ENCODE measurements at places on chromosomes 16 and 17.
A peak's percentile ranks its signal among the peaks of the same experiment; 100 is the strongest.

GRCh38 chr17:44219616-44220212 lies at the start of gene UBTF:
Gene UBTF, minus strand, starts transcription at chr17:44219675. Its CDS starts 1,446 bp downstream, at chr17:44218229.
- ATAC-seq = peak; percentile 13

- ATAC-seq = no peak
These were observed 90.7 kb downstream of the TIMM22 start for GRCh38 chr17:1087381-1088241.

DNA sequence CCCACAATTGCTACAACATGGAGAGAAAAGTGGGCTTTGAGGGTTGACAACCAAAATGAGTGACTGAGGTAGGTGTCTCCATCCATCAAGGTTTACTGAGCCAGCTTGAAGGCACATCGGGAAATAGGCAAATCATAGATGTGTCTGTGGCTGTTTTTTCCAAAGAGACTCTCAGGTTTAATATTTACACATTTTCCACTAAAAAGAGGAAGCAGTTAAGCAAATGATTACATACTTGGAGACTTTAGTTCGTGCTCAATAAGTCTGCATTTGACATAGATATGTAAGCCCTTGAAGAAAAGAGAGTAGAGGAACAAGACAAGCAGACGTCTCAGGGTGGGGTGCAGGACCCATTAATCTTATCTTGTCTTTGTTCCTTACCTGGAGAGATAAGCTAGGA lies 148.9 kb upstream of the COX10 start:
- no peak for ATAC-seq

DNA sequence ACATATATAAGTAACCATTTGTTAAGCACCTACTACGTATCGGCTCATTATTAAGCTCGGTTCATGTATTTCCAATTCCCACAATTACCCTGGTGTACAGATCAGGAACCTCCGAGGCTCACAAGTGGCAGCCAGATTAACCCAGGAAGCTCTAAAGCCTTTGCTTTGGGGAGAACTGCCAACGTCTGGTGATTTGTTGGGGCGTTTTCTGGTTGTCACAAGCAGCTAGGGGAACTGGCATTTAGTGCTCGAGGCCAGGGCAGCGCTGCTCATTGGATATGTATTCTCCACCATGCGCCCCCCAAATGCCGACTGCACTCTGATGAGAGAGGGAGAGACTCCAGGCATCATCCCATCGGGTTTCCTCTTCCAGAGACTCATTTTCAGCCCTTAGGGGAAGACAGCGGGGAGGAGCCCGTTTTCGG lies 541 bp downstream of the ZNF18 start:
- peak; percentile 8 for ATAC-seq

- ATAC-seq = no peak
These were observed 7.0 kb downstream of the CASKIN1 start for GRCh38 chr16:2189252-2189893.

- ATAC-seq = no peak
These were observed 25.6 kb downstream of the SGSM2 start for GRCh38 chr17:2362881-2363280.

GRCh38 chr16:30458561-30459394 lies 13.1 kb upstream of the SEPHS2 start:
- ATAC-seq = peak; percentile 98

DNA sequence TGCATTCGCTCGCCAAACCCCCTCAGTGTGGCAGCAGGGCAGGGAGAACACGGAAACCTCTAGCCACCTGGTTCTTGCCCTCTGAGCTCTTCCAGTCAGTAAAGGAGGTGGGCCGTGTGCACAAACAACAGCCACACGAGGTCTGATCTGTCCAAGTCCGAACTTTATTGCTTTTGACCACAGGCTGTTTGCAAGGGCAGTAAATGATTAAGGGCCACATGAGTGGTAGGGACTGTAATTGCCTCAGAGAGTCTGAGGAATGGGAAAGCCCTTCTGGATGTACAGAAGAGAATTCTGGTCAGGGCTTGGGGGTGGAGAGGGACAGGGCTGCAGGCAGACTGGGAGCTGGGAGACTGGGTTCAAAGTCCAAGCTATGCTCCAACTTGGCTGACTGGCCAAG lies 75.7 kb upstream of the LHX1 start:
- ATAC-seq = no peak

DNA sequence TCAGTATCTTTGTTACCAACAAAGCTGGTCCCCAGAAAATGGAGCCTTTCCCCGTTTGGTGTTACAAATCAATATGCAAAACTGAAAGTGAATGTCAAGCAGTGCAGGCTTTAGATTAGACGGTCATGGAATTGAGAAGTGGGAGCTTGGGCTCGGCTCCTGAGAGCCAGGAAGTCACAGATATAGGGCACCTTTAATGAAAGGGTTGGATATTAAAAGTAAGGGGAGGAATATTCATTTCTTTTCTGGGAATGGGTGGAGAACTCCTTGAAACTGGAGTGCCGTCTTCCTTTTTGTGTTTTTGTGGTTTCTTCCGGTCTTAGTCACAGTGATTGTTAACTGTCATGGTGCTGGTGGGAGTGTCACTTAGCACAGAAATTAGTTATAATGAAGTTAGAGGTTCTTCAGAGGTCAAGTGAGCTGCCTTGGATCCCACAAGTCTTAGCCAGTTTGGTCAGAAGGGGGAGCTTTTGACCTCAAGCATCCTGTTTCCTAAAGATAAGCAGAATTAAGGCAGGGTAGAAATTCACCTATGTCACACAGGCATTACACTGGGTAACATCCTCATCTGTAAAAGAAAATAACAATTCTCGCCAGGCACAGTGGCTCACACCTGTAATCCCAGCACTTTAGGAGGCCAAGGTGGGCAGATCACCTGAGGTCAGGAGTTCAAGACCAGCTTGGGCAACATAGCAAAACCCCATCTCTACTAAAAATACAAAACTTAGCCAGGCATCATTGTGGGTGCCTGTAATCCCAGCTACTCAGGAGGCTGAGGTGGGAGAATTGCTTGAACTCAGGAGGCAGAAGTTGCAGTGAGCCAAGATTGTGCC lies 9.6 kb upstream of the EIF1 start:
- ATAC-seq = peak; percentile 94

DNA sequence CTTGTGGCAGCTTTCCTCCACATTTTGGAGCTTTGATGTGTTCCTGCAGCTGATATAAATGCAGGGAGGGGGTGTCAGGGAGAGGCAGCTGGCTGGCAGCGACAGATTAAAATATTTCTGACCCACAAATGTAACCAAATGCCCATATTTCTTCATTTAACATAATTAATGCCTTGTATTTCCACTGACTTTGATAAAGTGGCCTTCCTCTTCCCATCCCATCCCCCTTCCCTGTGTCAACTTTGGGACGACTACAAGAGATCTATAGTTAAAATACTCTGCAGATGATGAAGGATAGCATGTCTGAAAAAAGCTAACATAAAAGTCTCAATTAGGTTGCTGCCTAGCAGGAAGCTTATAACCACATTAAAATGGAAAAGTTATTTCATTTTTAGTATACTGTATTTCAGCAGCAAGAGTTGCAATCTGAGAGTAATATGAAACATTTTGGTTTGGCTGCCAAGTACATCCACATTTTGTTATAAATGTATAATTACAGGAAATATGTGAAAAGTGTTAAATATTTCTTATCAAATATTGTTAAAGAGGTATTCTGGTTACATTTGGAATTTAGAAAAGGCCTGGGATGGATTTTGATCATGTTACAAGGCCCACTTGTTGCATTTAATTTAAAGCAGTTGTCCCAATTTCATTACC lies 238.7 kb upstream of the TBX2 start:
- no peak for ATAC-seq

- ATAC-seq = no peak
These were observed 30.3 kb downstream of the LYRM9 start for GRCh38 chr17:27862840-27863239.

- no peak for ATAC-seq
These were observed 12.5 kb downstream of the SLC43A2 start for GRCh38 chr17:1616101-1616500.
